Femur (tissue), 1 donor: ENCODE measurements at places on chromosomes 11 and 22.

- peak; percentile 43 for DNase-seq
Measured at GRCh38 chr11:1276041-1276790, 33.2 kb downstream of the TOLLIP start.

DNA sequence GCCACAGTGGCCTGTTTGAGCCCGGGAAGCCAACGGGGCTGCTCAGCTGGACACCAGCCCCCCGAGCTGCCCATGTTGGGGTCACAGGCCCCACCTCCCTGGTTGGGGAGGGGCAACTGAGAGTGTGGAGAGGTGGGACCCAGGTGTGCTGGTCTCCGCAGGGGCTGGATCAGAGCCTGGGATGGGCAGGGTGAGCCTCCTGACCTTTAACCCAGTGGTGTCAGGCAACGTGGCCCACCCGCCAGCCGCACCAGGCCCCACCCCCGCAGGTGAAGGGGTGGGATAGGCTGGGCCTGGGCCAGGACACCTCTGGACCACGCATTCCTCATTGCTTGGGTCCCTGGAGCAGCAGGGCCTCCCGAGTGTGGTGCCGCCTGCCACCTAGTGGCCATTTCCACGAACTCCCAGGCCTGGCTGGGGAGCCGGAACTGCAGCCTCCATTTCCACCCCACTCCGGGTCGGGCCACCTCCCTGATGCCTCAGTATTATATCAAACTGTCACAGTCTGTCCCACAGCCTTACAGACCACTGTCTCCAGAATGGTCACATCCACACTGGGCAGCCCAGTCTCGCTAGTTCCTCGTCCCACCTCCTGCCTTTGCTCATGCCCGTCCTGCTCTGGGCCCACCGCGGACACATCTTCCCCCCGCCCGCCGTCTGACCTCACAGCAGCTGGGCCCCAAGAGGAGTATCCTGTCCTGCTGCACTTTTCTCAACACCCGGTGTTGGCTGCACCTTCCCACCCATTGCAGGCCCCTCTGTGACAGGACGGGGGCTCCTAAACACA is 13.3 kb upstream of the PPP6R3 start:
- DNase-seq = peak; percentile 81

GRCh38 chr22:43482318-43482625 is 70.5 kb downstream of the MPPED1 start:
- DNase-seq = no peak

GRCh38 chr22:19759427-19760057 is 1.0 kb upstream of the TBX1 start:
- DNase-seq = no peak

GRCh38 chr11:76291576-76292526 is 85.5 kb upstream of the WNT11 start:
- DNase-seq = no peak

DNA sequence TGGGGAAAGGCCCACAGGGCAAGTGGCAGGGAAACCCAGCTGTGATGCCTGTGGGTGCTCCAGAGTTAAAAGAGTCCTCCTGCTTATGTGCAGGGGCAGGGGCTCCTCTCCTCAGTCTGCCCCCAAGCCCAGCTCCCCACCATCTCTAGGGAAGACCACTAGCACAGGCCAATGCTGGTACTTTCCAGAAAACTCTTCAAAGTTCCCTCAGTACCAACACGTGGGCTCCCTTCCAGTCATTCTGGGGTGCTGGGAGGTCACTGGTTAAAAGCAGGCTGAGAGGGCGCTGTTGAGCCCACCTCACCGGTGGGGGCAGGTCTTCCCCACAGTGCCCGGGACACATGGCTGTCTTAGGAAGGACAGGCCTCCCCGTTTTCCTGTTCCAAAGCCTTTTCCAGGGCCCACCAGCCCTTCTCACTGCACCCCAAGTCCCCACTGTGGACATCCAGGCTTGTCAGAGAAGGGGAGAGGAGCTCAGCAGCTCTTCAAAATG is 154.6 kb downstream of the TRIM29 start:
- no peak for DNase-seq

- no peak for DNase-seq
Measured at GRCh38 chr11:98040061-98040808, 980.5 kb upstream of the CNTN5 start.

- DNase-seq = no peak
Measured at GRCh38 chr22:43535741-43536140, 123.9 kb downstream of the MPPED1 start.

DNA sequence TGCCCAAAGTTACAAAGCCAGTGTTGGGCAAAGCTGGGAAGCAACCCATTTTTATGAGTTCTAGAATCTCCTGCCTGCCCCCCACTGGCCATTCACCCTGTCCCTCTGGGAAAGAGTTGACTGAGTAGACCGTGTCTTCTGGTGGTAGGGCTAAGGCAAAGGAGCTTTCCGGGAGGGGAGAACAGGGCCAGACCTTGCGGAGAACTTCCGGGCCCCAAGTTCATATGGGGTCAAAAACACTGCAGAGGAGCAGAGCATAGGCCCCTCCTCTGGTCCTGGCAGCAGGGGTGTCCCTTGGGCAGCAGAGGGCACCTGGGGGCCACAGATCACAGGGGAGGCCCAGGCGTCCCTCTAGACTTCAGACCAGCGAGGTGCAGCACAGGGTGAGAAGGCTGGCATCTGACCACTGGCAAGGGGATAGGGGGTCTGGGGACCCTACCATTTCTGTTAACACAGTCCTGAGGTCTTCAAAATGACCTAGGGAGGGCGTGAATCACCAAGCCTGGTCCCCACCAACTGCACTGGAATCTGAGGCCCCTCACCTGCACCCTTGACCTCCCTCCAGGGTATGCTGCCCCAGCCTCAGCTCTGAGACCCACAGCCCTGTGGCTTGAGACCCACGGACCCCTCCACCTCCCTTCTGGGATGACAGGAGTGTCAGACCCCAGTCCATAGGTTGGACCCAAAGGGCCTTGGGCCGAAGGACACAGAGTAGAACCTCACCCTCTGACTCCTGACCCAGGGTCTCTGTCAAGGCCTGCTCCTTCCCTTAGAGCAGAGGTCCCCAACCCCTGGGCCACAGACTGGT is 1.3 kb upstream of the ARAP1 start:
- no peak for DNase-seq

GRCh38 chr11:113942256-113942655 is 32.7 kb upstream of the HTR3A start:
- no peak for DNase-seq

- no peak for DNase-seq
Measured at GRCh38 chr11:70205766-70206165, 2.7 kb downstream of the FADD start.

DNA sequence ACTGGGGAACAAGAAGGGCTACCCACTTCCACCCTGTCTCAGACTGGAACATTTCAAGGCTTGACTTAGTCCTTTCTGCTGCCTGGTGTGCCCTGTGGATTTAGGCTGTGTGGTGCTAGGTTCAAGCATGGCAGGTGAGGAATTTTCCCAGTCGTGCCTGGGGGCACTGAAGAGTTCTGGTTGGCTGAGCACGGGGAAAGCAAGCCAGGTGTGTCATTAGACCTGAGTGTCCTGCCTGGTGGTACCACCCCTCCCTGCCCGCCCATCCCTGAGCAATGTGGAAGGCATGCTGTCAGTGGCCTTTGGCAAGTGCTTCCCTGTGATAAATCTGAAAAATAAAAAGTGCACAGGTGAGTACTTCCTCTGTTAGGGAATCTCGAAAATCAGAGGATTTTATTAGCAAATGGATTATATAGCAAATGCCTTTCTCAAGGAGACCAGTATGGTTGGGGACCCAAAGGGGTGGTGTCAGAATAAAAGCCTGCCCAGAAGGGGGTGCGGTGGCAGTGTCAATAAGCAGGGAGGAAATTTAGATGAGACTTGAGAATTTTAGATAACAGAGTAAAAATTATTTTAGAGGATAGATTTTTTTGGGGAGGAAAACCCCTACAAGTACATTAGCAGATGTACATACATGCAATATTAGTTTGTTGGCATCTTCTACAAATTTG is 22.8 kb downstream of the TEAD1 start:
- no peak for DNase-seq

- DNase-seq = no peak
Measured at GRCh38 chr11:12109591-12110196, 696 bp upstream of the MICAL2 start.

- DNase-seq = no peak
Measured at GRCh38 chr11:117473481-117474091, 145.9 kb downstream of the CEP164 start.

DNA sequence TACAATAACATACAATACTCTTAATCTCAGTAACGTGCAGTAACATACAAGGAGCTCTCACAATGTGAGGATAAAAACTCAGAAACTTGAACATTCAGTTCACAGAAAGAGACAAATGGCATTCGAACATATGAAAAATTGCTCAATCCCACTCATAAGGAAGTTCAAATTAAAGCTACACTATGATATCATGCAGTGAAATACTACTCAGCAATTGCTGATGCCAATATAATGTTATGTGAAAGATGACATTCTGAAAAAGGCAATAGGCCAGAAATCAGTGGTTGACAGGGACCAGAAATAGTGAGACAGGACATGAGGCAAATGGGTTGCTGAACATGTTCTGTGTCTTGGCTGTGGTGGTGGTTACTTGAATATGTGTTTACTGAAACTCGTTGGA is 33.7 kb upstream of the PITPNB start:
- DNase-seq = no peak

GRCh38 chr11:10197091-10197490 is 96.9 kb downstream of the SBF2 start:
- DNase-seq = no peak

- peak; percentile 53 for DNase-seq
Measured at GRCh38 chr11:76835928-76836612, 24.6 kb upstream of the ACER3 start.

GRCh38 chr11:115890500-115890899 is 386.3 kb upstream of the CADM1 start:
- no peak for DNase-seq

DNA sequence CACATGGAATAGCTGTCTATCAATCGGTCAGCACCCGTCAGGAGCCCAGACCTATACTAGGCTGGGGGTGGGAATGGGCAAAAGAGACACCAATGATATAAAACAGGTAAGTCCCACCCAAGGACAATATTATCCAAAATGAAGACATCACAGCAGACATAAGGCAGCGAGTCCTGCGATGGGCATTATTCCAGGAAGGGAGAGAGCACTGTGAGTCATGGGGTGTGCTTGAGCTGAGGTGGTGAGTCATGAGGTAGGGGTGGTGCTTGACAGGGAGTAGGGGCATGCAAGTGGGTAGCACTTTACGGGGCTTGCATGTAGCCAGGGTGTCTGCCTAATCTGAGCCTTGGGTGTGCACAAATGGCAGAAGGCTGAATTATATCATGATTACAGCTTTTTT is 605.0 kb upstream of the CADM1 start:
- DNase-seq = no peak

DNA sequence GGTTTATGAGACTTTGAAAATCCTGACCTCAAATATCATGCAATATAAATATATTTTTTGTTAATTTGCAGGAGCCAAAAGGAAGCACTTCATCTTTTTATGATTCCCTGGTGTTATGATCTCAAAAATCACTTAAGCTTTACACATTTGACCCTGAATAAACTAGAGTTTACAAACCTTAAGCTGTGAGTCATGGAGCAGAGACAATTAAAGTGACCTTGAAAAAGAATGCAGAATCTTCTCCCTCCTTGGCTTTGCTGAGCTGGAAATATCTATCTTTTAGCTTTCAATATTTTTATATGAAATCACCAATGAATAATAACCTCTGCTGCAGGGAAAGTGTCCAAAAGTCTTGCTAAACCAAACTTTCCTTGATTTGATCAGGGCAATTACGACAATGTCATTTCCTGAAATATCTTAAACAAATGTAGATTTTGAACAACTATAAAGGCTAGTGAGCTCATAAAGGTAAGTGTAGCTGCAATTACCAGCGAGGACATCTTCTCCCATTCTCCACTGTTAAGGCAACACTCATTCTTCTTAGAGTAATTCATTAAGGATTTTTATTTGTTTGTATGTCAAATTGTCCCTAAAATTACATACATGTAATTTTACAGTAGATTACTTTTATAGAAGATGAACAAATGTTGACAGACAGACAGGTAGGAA is 747.0 kb upstream of the LUZP2 start:
- DNase-seq = no peak

- no peak for DNase-seq
Measured at GRCh38 chr22:40196628-40197360, 19.1 kb downstream of the TNRC6B start.

DNA sequence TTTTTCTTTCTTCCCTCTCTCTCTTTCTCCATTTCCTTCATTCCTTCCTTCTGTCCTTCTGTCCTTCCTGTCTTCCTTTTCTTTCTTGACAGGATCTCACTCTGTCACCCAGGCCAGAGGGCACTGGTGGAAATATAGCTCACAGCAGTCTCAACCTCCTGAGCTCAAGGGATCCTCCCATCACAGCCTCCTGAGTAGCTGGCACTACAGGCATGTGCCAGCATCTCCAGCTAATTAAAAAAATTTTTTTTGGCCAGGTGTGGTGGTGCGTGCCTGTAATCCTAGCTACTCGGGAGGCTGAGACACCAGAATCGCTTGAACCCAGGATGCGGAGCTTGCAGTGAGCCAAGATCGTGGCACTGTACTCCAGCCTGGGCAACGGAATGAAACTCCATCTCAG is 4.8 kb upstream of the DUSP8 start:
- no peak for DNase-seq

DNA sequence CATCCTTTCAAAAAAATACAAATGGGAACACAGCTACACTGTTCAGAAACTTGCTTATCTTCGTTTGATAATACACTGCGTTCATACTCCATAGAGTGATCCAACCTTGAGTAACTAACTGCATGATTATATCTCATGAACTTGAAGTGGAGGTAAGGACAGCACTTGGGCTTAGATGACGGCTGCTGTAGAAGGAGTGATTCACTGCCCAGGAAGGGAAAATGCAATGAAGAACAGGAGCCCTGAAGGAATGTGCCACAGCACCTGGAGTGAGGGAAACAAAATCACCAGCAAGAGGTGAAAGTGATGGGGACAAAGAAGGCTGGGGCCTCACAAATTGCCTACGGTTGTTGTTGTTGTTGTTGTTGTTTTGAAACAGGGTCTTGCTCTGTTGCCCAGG is 44.1 kb upstream of the SC5D start:
- DNase-seq = no peak

DNA sequence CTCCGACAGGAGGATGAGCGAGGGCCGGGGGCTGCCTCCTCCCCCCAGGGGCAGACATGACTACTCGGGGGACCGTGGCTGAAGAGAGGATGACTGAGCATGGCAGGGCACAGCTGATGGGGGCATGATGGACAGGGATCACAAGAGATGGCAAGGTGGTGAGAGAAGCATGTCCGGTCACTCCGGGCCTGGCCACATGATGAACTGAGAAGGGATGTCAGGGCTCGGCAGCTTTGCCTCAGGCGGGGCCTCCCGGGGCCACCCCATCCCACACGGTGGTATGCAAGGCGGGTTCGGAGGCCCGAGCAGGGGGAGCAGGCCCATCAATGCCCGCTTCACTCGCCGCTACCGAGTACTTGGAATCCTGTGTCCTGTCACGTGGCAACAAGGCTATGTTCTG is 36.6 kb upstream of the UBASH3B start:
- no peak for DNase-seq

GRCh38 chr11:95095858-95096587 is 6.4 kb downstream of the ENDOD1 start:
- DNase-seq = no peak

DNA sequence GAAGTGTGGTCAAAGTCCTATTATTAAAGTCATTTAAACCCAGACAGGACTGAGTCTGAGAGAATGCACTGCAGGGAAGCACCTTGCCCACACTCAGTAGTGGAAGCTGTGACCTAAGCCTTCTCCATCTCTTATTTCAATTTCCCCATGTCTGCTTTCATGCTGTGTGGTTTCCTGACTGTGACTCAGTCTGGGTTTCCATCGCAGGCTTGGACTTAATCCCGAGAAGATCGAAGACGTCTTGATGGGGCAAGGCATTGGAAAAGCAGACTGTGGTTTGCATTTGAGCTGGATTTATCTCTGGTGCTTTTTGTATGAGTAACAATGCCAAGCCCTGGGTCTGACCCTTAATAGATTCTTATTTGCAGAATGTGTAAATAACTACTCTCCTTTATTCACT is 238.9 kb downstream of the NTM start:
- DNase-seq = peak; percentile 56
